ENCODE measurements at places on chromosomes 12 and 14.
A peak's percentile ranks its signal among the peaks of the same experiment; 100 is the strongest.

DNA sequence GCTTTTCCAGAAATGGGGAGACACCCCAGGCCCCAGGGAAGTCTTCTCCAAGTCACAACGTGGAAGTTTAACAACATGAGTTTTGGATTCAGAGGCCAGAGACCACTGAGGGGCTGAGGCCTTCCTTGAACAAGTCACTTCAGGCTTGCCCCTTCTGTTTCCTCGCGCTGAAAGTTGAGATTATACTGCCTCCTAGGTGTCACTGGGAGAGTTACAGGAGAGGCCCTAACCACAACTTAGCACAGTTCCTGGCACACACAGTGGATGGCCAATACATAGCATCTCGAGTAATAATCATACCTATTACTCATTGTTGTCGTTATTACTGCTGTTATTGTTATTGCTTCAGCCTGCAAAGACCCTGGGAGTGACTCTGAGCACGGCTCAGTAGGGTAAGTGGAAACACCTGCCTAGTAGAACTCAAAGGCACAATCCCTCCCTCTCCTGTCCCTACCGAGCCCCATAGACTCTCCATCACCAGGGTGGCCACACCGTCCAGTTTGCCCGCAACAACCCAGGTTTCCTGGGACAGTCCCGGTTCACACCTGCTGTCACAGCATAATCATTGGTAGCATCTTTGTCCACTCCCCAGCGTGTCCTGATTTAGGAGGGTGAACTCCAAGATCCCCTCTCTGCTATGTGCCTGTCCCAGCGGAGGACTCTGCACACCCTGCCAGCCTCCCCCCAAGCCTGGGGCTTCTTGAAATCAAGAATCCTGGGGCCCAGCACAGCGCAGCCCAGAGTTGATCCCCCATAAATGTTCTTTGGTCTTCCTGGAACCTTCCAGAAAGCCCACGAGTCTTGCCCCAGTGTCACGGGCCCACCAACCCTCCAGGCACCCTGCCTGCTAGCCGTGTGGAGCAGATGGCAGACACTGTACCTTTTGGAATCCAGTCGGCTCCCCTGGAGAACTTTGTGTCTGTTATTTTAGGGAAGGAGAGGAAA, 85.0 kb downstream of the SYNE3 start:
- DNase-seq = no peak

DNA sequence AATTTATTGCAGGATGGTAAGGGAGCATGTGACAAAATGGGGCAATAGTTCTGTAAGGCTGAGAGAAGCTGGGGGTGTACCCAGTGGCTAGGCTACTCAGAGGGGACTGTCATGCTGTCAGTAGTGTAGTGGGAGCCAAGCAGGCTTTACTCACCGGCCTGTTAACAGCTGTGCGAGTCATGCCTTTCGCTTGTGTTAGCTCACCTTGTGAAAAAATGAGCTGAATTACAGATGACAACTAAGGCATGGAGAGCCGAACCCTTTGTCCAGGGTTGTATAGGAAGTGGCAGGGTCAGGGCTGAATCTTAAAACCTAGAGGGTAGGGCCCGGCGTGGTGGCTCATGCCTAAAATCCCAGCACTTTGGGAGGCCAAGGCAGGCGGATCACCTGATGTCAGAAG, 37.9 kb downstream of the SH2B3 start:
- DNase-seq = peak; percentile 66

DNA sequence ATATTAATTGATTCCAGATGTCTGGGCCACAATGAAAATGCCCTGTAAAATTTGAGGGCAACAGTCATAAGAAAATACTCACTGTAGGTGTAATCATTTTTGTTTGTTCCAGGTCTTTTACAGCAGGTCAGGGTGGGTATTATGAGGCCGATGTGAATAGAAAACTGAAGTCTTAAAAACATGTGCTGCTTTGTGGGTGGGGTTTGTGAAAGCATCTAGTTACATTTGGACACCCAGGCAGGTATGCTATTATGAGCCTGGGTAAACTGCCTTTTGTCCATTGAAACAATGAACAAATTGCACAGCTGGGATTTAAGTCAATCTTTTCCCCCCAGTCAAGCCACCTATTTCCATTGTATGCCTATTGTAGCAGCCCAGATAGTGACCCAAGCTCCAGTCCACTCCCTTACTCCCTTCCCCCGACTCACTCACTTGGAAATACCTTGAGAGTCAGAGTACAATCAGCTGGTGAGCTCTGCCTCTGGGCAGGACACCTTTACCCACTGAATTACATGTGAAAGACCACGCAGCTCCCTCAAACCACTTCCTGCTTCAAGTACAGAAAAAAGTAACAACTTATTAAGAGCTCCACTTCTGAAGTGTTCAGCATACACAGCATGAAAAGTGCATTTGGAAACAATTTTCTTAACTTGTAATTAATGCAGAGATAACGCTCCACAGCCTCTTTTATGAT, 1.8 kb downstream of the IGF1 start:
- no peak for DNase-seq

DNA sequence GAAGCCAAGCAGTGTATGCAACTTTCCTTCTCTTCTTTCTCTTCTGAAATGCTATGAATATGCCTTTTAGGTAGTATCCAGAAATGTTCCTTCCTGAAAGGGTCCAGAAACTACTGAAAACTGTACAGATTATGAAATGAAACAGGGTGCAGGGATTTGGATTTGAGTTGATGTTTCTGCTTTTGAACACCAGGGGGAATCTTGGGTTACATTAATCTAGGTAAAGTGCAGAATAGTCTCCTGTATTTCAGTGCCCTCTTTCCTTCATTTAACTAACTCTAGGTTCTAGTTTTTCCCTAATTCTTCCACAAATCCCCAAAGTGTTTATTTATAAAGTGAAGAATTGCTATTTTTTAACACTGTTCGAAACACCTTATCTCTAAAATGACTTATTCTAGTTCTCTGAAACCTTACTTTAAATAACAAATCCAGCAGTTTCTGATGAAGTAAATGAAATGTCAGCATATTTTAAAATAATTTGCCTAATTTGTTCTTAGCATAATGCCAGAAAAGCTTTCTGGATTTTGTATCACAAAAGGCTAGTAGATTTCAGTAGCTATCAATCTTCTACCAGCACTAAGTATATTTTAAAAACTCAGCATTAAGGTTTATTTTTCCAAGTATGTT, 111.9 kb downstream of the LRRK2 start:
- peak; percentile 10 for DNase-seq

GRCh38 chr12:124694846-124695497, 127.6 kb upstream of the NCOR2 start:
- peak; percentile 20 for DNase-seq

- DNase-seq = no peak
These were observed 892 bp downstream of the TCHP start for GRCh38 chr12:109900752-109901580.

GRCh38 chr12:80692114-80692513, 15.3 kb upstream of the MYF6 start:
- no peak for DNase-seq

DNA sequence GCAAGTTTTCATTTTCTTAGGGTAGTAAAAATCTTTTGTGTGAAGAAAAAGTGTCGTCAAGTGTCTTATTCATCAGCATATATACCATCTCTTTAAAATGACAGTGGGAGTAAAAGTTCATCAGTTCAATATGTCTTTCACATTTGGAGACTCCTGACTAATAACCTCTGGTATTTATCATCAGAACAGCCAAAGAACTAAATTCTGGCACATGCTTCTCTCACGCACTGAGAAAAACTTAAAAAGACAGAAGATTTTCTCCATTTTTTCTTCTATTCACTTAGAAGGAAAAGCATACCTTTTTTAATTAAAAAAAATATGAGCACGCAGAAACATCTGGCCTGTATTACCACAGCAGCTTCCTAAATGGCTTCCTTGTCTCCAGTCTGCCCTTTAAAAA, 265.7 kb downstream of the AKAP6 start:
- DNase-seq = no peak

DNA sequence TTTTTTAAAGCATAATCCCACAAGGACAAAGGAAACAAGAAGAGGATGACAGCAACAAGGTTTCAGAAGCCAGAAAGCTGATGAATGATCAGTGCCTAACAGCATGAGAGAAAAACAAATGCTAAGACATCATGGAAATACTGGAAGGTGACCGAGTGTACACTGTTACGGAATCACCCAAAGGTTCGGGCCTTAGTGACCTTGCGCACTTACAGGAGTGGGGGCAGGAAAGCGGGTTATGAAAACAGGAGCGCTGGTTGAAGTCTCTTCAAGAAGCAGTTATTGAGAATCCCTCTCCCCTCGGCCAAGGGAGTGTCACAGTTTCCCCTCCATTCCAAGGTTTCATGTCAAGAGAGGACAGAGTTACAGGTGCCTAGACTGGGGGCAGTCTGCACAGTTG, 42.6 kb downstream of the SLC25A47 start:
- no peak for DNase-seq

DNA sequence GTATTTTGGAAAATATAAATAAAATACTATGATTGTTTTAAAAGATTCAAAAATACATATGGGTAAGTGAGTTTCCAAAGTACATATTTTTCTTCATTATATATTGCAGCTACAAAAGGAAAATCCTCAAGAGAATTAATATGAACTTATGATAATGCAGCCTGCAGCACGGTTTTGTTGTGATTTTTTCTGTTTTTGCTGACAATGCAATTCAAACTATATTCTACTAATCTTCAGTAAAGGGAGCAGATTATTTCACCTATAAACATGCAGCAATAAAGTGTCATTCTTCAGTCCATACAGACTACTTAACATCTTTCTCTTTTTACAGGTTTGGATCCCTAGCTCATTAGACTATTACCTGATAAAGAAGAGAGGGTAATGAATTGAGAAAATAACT, 582.1 kb upstream of the MGAT4C start:
- DNase-seq = no peak

DNA sequence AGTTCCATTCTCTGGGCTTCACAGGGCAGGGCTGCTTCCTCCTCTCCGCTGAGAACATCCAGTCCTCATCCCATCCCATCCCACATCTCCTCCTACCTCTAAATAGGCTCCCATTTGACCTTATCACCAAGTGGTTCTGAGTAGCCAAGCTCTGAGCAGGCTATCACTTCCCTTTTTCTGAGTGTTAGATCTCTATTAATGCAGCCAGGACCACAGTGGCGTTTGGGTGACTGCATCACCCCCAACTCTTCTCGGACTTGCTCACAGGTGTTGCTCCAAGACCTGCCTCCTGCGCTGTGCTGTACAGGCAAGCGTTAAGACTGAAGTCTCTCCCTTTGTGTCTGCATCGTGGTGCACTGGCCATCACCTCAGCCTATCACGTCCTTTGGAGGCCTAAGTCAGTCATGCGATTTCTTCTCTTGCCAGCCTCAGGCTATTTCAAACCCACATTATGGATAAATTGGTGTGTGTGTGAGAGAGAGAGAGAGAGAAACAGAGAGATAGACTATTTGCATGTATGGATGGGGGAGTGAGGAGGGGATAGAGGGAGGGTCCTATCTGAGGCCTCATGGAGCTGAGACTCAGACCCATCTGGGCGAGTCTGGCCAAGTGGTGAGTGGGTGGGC, 12.4 kb upstream of the HHIPL1 start:
- DNase-seq = no peak

DNA sequence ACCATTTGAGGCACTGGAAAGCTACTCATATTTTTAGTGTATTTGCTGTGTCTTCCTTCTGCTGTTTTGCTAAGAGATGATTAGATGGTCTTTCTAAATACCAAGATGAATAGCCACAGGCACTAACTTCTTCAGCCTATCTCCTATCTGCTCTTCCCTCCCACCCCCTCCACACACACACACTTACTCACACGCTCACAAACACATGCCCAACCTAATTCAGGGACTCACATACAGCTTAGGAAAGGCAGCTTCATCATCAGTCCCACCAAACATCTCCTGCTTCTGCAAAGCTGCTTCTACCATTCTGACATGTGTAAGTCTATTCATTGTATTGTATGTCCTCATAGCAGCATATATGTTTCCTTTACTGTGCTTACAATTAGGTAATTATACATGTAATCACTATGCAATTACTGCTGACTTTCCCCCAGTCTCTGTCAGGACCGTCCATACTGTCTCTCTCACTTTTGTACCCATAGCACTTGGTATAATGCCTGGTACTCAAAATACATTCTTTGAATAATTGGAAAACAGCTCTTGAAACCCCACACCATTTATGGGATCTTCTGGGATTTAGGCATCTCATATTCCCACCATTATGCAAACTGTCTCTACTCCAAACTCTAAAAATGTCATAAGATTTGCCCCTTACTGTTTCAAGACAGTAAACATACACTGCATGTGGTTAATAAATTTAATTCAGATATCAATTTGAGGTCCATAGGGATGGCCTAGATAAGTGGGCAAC, 83.3 kb upstream of the HIF1A start:
- DNase-seq = no peak

DNA sequence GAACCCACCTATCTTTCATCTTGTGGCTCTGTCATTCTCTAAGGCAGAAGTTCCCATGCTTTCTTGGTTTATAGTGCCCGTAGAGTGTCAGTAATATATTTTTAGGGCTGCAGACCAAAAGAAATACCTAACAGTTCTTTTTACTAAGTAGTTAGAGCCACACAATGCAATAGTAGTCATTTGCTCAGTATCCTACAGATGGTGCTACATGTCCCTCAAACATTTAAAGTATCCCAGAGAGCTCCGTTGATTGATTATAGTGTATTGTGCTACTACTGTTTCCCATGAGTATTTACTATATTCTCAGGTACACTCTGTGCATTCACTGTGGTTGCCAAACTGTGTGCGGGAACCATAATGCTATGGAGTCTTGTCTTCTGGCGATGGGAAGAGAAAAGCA, 4.7 kb upstream of the PLBD1 start:
- no peak for DNase-seq

Data from RCC 7860 (cell line).